COLO829 (cell line): ENCODE measurements at places on chromosomes 12 and 14.

DNA sequence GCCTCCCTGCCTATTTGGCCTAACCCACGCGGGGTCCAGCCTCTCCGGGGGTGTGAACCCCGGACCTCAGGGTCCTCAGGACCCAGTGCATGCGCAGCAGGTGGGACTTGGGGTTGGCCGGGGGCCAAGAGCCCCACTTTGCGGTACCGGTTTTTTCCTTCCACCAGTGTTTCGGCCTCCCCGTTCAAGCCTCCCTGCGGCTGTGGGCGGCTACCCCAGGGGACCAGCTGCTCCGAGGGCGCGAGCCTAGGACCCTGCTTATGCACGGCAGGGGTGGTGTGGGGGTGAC, 327.3 kb downstream of the ALG10 start:
- no peak for DNase-seq

- no peak for DNase-seq
Measured at GRCh38 chr14:103716899-103717411, 1.3 kb downstream of the ZFYVE21 start.

DNA sequence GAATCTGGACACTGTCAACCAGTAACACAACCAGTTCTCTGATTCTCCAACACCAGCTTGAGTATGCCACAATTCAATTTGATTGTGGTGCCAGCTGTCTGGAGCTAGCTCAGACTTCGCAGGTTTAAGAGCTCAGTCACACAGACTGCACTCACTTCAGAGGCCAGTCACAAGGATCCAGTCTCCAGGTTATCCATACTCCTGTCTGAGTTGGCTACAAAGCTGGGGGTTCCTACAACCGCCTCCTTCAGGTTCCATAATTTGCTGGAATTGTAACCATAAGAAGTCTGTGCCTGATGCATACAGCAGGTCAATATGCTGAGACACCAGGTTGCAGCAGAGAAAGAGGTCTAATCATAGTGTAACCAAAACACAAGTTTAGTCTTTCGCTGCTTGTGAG, 70.5 kb upstream of the CPSF6 start:
- DNase-seq, result no peak

GRCh38 chr14:103132381-103133209, 9.3 kb downstream of the TNFAIP2 start:
- DNase-seq, result no peak

DNA sequence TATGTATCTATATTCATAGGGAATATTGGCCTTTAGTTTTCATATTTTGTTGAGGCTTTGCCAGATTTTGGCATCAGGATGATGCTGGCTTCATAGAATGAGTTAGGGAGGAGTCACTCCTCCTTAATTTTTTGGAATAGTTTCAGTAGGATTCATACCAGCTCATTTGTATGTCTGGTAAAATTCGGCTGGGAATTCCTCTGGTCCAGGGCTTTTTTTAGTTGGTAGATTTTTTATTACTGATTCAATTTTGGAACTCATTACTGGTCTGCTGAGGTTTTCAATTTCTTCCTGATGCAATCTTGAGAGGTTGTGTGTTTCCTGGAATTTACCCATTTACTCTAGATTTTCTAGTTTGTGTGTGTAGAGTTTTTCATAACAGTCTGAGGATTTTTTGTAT, 175.2 kb downstream of the EPS8 start:
- no peak for DNase-seq

GRCh38 chr12:77131977-77132490, 66.7 kb upstream of the E2F7 start:
- no peak for DNase-seq

- DNase-seq, result no peak
Measured at GRCh38 chr12:31728289-31728916, 418 bp downstream of the AMN1 start.

DNA sequence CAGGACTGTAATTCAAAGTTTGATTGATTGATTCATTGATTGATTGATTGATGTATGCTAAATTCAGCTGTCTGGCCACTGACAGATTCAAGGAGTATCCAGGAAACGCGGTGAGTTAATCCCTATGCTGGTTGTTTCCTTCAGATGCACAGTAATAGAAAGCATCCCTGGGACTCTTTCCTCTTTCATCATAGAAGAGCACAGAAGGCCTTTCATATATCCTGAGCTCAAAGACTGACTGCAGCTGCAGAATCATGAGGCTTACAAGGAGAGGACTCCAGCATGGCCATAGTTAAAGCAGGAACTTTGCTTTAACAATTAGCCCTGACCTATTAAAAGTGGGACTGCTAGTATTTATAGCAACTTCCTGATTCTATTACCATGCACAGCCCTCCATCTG, 187.7 kb upstream of the TMTC1 start:
- DNase-seq, result peak; percentile 42

DNA sequence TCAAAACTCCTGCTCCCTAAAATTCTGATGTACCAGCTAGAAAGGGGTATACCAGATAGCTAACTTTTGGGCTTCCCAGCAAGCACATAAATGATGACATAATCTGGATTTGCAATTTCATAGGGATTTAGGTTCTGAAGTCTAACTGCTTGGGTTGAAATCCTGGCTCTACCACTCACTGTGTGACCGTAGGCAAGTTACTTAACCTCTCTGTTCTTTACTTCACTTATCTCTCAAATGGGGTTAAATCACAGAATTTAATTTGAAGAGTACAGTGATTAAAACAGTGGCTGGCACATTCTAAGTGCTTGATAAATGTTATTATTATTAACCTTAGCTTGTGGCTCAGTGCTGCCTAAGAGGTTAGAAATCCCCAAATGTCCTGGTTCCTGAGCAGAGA, 49.1 kb upstream of the NUAK1 start:
- no peak for DNase-seq

- DNase-seq, result peak; percentile 75
Measured at GRCh38 chr12:82650627-82651337, 35.9 kb upstream of the TMTC2 start.

- no peak for DNase-seq
Measured at GRCh38 chr12:15538881-15539280, 216.6 kb downstream of the PTPRO start.

- DNase-seq, result no peak
Measured at GRCh38 chr12:55932551-55932910, 1.6 kb downstream of the DGKA start.

- DNase-seq, result no peak
Measured at GRCh38 chr14:89757313-89757939, 197.1 kb downstream of the EFCAB11 start.

DNA sequence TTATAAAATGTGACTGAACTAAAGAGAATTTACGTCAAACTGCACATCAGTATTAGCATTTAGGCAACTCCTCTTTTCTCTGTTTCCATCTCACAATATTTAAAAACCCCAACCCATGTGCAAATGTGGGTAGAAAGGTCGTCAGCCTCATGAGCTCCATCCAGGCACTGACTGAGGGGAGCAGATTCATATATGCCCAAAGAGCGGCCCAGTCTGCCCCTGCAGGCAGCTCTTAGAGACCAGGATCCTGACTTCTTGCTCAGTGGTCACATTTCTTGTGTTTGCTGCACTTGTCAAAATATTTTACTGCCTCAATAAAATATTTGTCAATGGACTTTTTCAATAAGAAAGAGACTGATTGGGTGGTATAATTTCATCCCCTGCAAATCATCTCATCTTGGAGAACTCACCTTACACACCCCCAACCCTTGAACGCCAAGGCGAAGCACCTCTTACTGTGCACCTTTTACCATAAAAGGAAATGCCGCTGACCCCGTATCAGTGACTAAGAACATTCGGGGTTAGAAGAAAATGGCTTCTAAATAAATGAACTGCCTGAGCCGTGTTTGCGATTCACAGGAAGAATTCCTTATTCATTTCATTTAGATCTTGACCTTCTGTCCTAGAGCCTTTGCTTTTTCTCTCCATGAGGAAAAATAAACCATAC, 418.8 kb downstream of the BCL11B start:
- DNase-seq, result no peak

DNA sequence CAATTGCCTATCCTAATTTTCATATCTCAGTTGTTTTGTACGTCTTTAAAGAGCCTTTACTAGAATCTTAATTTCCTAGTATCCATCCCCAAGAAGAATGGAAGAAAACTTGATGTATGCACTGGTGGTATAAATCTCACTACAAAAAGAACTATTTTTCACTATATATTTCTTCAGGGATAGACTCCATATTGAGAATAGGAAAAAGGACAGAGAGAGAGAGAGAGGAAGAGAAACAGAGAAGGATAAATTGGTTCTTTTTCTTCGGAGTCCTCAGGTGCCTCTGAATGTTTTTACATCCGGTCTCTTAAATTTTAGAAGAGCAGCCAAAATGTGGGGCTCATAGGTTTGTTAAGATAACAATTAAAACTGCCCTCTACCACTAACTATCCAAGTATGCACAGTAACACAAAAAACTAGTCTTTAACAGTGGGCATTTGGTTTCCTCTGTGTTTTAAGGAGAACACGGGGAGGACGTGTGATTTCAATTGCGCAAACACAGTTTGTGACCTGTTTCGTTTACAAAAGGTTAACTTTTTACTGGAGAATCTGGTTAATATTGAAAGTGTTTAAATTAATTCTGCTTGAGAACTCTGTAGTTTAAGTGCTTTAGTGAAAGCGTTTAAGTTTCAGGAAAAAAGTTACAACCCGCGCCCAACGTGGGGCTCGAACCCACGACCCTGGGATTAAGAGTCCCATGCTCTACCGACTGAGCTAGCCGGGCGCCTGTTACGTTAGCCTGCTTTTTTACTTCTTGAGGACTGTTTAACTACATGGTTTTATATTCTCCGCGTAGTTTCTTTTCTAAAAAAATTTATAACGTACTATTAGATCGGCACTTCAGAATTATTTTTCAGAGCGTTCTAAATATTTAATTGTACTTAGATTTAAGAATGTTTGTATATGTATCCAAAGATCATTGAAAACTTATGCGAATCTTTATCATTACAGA, 5.1 kb upstream of the PSMA3 start:
- peak; percentile 25 for DNase-seq

GRCh38 chr12:91111366-91112325, at the start of gene LUM:
LUM (minus strand) TSS chr12:91111494; CDS start chr12:91108979, 2,515 bp downstream.
- DNase-seq, result no peak

DNA sequence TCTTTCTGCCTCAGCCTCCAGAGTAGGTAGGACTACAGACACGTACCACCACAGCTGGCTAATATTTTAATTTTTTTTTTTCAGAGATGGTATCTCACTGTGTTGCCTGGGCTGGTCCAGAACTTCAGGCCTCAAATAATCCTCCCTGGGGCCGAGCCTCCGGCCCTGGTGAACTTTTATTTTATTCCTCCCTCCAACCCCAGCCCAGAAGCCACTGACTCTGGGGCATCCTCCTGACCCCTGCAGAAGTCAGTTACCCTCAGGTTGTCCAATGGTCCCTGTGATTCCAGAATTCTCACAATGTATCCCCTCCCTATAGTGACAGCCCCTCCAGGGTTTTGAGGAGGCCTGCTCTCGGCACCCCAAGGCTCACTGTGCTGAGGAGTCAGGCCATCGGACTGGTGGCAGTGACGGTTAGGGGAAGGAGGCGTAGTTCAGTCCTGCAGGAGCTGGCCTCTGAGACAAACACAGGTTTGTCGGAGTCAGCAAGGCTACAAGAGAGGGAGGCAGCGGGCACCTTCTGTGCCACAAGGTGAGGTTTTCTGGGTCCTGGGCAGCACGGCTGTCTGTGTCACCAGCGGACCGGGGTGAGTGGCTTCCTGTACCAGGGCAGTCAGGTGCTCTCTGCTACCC, 19.4 kb upstream of the FIGNL2 start:
- no peak for DNase-seq

GRCh38 chr12:40375076-40375475, 150.3 kb downstream of the LRRK2 start:
- DNase-seq, result no peak

DNA sequence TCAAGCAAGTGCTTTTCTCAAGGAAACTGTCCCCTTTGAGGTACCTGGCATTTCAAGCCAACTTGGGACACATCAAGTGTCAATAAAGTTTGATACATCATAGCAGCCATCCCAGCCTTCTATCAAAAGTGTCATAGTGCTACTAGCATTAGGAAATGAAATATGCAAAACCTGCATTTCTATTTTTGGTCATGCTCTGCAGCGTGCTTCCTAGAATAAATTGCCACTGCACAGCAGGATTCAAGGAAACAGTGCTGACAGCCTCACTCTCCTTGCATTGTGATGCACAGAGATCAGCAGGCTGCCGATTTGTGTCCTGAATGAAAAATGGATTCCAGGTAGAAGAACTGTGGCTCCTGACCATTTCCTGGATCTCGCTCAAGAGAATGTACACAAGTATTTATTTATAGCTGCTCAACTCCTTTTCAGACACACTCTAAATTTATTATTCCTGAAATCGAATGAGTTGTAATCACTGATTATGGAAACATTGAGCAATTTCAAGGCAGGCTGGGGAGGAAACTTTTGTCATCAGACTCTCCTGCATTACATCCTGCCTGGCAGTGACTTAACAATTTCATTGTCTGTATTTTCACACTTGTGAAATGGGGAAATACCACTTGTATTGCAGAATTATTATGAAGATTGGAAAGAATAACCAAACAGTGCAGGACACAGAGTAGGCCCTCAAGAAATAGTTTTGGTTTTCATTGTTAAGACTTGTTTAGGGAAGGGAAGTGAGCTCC, 120.9 kb downstream of the SLC38A6 start:
- DNase-seq, result no peak

- DNase-seq, result peak; percentile 13
Measured at GRCh38 chr12:117580718-117581062, 219.3 kb upstream of the NOS1 start.
